Keratinocyte (primary cell): ENCODE measurements at places on chromosomes 7 and 10. TPM values are rescaled to one million over a fixed set of nuclear protein-coding genes. Genes with fewer than 3 reads are reported as not detected.

The CRHR2 gene
- polyA plus RNA-seq, result not detected in 3 replicates

The CAMK2B gene
- 0.25 to 0.32 TPM (median 0.31 TPM) in 3 replicates for polyA plus RNA-seq

The NANOS1 gene
- polyA plus RNA-seq, result 1.4 to 3.2 TPM (median 2.1 TPM) in 3 replicates

The DLD gene
- polyA plus RNA-seq, result 108 to 153 TPM (median 143 TPM) in 3 replicates

The AKR1C4 gene
- polyA plus RNA-seq, result not detected in 3 replicates

The RBP3 gene
- not detected in 3 replicates for polyA plus RNA-seq

The MYO1G gene
- 0.02 to 0.13 TPM (median 0.03 TPM) in 3 replicates for polyA plus RNA-seq

The PRKAR1B gene
- polyA plus RNA-seq, result 10.2 to 14.2 TPM (median 10.8 TPM) in 3 replicates

The SLC26A3 gene
- not detected in 3 replicates for polyA plus RNA-seq

The NME8 gene
- polyA plus RNA-seq, result not detected in 3 replicates

The CACNA2D1 gene
- polyA plus RNA-seq, result 1.3 to 2.0 TPM (median 1.8 TPM) in 3 replicates

The SLC18A3 gene
- not detected in 3 replicates for polyA plus RNA-seq

The NUDT5 gene
- 98.9 to 125 TPM (median 100 TPM) in 3 replicates for polyA plus RNA-seq

The ZNF777 gene
- polyA plus RNA-seq, result 4.8 to 8.9 TPM (median 5.6 TPM) in 3 replicates

The AVPI1 gene
- 22.3 to 83.2 TPM (median 48.8 TPM) in 3 replicates for polyA plus RNA-seq

The CFAP69 gene
- polyA plus RNA-seq, result 0.35 to 1.6 TPM (median 0.67 TPM) in 3 replicates

The PIK3CG gene
- polyA plus RNA-seq, result not detected in 3 replicates

The RNF32 gene
- 0.34 to 0.76 TPM (median 0.40 TPM) in 3 replicates for polyA plus RNA-seq

The PRRT4 gene
- 0.12 to 0.23 TPM (median 0.12 TPM) in 3 replicates for polyA plus RNA-seq

The TES gene
- 142 to 187 TPM (median 173 TPM) in 3 replicates for polyA plus RNA-seq

The ADIRF gene
- polyA plus RNA-seq, result 136 to 164 TPM (median 157 TPM) in 3 replicates

The CPSF4 gene
- 21.8 to 28.6 TPM (median 25.0 TPM) in 3 replicates for polyA plus RNA-seq

The CFAP70 gene
- polyA plus RNA-seq, result 0.60 to 4.4 TPM (median 2.1 TPM) in 3 replicates

The GDF2 gene
- polyA plus RNA-seq, result not detected in 3 replicates

The SLC26A5 gene
- polyA plus RNA-seq, result not detected in 3 replicates

The WASHC2C gene
- 18.3 to 32.7 TPM (median 22.3 TPM) in 3 replicates for polyA plus RNA-seq

The TSC22D4 gene
- 8.4 to 16.6 TPM (median 9.1 TPM) in 3 replicates for polyA plus RNA-seq

The ZNF365 gene
- polyA plus RNA-seq, result 11.9 to 20.9 TPM (median 15.9 TPM) in 3 replicates

The PAPSS2 gene
- 1.1 to 1.7 TPM (median 1.1 TPM) in 3 replicates for polyA plus RNA-seq

The CNPY1 gene
- not detected in 3 replicates for polyA plus RNA-seq

The OR2A5 gene
- not detected in 3 replicates for polyA plus RNA-seq

The CNTNAP2 gene
- 0.66 to 2.2 TPM (median 1.4 TPM) in 3 replicates for polyA plus RNA-seq

The PPP1R3C gene
- polyA plus RNA-seq, result 3.2 to 8.9 TPM (median 7.3 TPM) in 3 replicates

The KIAA1549 gene
- 0.70 to 1.6 TPM (median 1.1 TPM) in 3 replicates for polyA plus RNA-seq

The AKR1C8 gene
- not detected in 3 replicates for polyA plus RNA-seq

The CHPF2 gene
- polyA plus RNA-seq, result 16.2 to 33.0 TPM (median 26.0 TPM) in 3 replicates

The C10orf95 gene
- polyA plus RNA-seq, result 0.60 to 0.81 TPM (median 0.63 TPM) in 3 replicates

The HMX3 gene
- not detected in 3 replicates for polyA plus RNA-seq
